ENCODE measurements at places on chromosomes 5 and 9. TPM values are rescaled to one million over a fixed set of nuclear protein-coding genes. Genes with fewer than 3 reads are reported as not detected.

Gene SLC9A3
- total RNA-seq = 1.1 TPM

DNA sequence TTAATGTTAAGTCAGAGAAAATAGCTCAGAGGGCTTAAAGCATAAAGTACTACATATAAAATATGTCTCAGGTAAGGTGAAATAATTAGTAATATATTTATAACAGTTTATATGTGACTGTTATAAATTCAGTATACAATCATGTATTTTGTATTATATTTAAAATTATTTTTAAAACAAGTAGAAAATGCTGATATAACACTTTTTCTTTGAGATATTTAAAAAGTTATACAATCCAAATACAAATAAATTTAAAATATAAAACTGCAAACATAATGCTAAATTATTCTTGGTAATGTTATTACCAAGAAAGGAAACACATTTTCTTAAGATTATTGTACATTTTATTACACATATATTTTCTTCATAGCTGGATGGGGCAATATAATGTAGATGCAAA, 539.9 kb upstream of the CDH9 start:
- DNase-seq = no peak

- peak; percentile 72 for DNase-seq
These were observed 16.0 kb downstream of the TRAF2 start for GRCh38 chr9:136902259-136902821.

DNA sequence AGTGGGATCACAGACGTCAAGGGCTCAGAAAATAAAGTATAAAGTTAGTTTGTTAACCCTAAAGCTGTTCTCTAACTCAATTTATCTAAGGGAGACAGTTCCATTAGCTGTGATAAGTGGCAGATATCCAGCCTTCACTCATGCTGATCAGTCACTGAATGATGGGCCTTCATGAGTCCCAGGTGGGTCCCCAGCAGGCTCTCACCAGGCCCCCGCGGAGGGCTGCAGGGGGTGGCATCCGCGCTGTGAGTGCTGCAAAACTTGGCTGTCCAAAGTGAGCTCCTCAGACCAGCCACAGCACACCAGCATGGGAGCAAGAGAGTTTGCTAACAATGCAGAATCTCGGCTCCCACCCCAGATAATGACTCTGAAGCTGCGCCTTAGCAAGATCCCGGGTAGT, 187.2 kb downstream of the GNA14 start:
- DNase-seq = no peak

DNA sequence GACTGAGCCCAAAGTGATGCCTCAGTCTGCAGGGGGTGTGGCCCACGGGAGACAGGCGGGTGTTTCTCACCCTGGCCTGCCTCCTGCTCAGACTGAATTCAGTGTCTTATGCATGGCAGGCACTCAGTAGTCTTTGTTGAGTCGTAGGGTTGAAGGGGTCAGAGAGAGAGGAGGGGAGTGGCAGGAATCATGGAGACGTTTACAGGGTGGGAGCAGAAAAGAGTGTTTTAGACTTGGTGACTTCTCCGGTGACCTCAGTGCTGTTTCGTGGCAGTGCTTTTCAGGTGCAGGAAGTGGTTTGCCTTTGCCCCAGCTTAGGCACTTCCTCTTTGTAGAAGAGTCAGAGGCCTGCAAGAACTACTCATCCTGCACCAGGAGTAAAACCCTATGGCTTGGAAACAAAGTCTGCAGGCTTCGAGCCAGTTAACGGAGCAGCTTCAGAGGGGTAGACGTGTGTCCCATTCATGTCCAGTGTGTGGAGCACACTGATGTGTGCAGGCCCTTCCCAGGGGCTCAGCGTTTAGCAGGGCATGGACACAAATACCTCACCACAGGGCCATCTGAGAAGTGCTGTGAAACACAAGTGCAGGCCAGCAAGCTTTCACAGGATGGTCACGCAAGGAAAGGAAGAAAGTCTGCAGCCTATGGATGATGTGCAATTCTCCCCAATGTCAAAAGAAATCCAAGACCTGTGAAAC, 24.5 kb upstream of the SEMA4D start:
- DNase-seq = peak; percentile 65

Gene TMOD1
- total RNA-seq = 0.94 TPM

DNA sequence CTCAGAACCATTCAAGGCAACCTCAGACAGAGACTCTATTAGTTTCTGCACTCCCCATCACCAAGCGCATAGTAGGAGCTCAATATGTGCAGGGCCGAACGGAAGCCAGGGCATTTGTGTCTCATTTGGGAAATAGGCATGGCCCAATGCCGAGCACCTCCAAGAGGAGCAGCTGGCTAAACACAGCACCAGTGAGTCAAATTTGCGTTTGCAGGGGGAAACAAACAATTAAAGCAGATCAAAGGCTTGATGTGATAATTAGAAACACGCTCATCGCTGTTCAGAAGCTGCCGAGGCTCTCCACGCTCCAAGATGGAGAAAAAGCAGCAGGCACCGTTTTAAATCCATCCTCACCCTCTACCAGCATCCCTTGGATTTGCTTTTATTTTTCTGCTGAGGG, 225.3 kb downstream of the AGTPBP1 start:
- DNase-seq = no peak

- DNase-seq = no peak
These were observed 501.3 kb upstream of the FTMT start for GRCh38 chr5:121350181-121350930.

Gene SH3TC2
- total RNA-seq = 5.6 TPM

DNA sequence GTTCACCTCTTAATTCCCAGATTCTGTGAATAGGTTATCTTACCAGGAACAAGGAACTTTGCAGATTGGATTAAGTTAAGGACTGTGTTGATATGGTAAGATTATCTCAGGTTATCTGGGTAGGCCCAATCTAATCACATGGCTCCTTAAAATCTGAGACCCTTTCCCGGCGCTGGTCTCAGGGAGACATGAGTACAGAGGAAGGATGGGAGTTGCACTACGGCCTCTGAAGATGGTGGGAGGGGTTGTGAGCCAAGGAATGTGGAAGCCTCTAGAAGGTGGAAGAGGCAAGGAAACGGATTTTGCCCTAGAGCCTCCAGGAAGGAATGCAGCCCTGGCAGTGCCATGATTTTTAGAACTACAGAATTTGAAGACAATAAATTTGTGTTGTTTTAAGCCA, 95.1 kb downstream of the AK8 start:
- no peak for DNase-seq

Gene C9
- not detected for total RNA-seq

- no peak for DNase-seq
These were observed 485.2 kb upstream of the FTMT start for GRCh38 chr5:121366515-121366914.

Gene RNF14
- total RNA-seq = 18.7 TPM

Gene PRR16
- not detected for total RNA-seq

- no peak for DNase-seq
These were observed 8.5 kb downstream of the MYO10 start for GRCh38 chr5:16927613-16928012.

Gene ALDH1A1
- 0.82 TPM for total RNA-seq

Gene PCDHA10
- not detected for total RNA-seq

- no peak for DNase-seq
These were observed 364.7 kb upstream of the IRX1 start for GRCh38 chr5:3230941-3231340.

Gene CARTPT
- total RNA-seq = not detected

All from T-helper 17 cell (primary cell).